ENCODE measurements at places on chromosomes 12 and 14.

DNA sequence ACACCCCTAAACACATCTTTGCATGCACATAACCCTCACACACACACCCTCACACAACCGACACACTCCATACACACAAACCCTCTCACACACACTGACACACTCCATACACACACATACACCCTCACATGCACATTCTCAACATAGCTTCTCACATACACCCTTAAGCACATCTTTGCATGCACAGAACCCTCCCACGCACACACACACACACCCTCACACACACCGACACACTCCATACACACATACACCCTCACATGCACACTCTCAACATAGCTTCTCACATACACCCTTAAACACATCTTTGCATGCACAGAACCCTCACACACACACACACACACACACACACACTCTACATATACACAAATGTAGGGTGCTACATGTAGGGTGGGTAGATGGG is 72.5 kb upstream of the NOS1 start:
- DNase-seq, result no peak

- DNase-seq, result no peak
Measured at GRCh38 chr14:103519043-103519836, 3.4 kb downstream of the CKB start.

DNA sequence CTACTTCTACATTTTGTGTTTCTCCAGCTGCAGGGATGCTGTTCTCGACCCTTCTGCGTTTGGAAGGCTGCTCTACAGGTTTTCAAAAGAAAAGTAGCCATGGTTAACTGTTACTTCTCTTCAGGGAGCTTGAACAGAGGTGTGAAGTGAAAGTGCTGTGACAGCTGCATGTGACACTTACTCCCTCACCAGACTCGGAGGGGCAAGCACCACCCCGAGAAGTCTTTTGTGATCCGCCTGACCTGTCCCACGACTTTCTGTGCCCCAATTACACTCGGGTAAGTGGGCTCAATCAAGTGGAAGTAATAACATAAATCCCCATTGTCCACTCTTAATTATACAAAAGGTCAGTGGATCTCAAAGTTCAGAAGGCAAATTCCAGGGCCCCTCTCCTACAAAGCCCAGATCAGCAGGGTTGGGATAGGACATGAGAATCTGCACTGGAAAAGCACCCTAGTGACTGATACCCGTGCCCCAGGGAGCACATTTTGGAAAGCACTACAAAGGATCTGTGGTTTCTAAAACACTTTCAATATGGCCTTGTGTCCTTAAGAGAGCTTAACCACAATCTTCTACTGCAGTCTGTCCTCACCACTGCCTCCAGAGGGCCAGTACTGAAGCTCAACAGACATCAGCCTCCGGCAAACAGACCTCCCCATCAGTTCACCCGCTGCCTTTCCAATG is 11.5 kb downstream of the FICD start:
- no peak for DNase-seq

DNA sequence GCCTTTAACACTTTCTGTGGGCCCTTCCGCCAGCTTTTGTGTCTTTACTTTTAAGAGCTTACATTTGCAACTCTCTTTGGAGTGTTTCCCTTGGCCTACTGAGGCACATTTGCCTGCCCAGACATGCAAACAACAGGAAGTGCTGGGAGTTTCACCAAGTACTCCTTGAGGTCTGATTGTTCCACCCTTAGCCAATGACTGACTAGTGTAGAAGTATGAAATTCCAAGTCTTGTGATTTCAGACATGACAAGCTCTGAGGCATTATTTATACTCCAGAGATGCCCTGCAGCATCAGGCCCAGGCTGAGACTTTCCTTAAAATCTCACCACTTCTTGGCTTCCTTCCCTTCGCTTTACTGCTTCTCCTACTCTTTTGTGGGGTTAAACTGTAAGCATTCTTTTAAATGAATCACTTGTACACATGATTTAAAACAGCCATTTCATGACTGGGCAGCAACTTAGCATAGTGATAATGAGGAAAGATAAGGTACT is 174.1 kb downstream of the SLC6A15 start:
- DNase-seq, result no peak

DNA sequence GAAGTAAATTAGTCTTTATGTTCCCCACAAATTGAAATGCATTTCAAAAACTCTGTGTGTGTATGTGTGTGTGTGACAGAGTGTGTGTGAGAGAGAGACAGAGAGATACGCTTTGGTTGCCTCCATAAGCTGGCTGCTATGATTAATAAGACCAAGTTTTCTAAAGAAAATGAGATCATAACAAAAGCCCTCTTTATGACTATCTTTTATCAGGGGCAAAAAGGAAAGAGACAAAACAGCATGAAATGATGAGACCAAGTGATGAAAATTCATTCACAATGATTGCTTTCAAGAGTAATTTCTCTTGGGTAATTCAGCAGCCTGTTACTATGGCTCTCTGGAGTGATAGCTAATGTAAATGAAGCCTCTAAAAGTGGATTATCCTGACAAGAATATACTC is 277.6 kb upstream of the PLEKHG7 start:
- no peak for DNase-seq

DNA sequence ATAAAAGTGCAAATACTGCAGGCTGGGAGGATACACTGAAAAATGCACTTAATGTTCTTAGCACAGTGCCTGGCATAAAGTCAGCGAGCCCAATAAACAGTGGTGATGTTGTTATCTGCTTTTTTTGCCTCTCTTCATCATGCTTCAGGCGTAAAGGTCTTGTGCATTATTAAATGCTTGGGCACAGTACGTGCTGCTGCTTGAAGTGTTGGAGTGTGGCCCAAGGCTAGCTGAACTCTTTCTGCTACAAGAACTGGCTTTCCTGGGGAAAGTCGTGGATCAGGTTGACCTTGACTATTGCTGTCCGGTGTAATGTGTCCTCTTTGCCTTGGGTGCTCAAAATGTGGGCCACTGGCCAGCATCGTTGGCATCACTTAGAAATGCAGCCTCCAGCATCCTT is 43.0 kb downstream of the SMOC1 start:
- DNase-seq, result no peak

GRCh38 chr14:68824517-68825347 is 31.9 kb upstream of the ZFP36L1 start:
- no peak for DNase-seq

GRCh38 chr14:58954901-58955861 is 233.3 kb upstream of the DAAM1 start:
- DNase-seq, result no peak

DNA sequence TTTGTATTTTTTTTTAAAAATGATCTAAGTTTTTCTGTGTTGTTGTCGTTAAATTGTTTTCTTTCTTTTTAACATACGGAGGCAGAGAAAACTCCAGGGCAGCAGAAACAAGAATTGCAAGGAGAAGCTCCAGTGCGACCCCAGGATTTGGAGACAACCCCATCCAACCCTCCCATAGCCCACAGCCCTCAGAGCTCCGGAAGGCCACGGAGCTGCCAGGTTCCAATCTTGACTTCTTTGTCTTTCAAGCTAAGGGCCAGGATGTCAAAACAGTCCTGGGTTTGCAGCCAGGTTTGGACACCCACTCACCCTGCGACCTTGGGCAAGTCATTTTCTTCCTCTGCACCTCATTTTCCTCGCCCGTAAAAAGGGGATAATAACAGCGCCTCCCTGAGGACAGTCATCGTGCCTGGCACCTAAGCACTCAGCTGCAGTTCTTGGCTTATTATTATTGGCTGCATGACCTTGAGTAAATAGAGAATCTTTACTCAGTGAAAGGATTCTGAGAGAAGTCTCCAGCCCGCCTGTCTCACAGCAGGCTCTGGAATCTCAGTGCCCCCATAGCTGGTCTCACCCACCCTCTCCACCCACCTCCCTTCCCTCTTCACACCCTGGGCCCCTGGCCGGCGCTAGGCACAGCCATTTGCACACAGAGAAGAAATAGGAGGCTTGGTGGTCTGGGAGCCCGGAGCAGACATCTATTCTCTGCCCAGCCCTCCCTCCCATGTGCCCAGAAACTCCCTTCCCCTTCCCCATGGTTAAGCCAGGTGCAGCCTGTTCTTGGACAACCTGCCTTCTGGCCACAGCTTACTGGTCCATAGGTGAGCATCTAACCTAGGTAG is 79.4 kb upstream of the BCL11B start:
- no peak for DNase-seq

- DNase-seq, result no peak
Measured at GRCh38 chr14:28398506-28398905, 368.1 kb upstream of the FOXG1 start.

- DNase-seq, result no peak
Measured at GRCh38 chr12:76685246-76685678, 78.7 kb upstream of the ZDHHC17 start.

GRCh38 chr12:30965613-30965985 is 39.1 kb downstream of the TSPAN11 start:
- no peak for DNase-seq

- DNase-seq, result no peak
Measured at GRCh38 chr12:89597210-89597609, 71.4 kb upstream of the POC1B start.

DNA sequence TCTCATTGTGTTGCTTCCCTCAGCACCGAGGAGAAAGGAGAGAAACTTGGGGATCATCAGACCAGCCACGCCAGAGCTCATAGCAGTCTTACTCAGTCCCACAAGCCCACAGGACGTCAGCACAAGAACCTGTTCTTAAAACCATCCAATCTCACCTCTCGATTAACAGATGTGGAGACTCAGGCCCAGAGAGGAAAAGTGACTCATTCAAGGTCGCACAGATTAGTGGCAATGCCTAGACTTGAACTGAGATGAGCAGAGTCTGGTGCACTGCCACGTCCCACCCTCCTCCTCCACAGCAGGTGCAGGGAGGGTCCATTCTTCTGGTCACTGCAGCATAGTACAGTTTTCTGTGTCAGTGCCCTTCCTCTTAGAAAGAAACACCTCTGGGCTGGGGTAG is 154.9 kb upstream of the PZP start:
- DNase-seq, result no peak

DNA sequence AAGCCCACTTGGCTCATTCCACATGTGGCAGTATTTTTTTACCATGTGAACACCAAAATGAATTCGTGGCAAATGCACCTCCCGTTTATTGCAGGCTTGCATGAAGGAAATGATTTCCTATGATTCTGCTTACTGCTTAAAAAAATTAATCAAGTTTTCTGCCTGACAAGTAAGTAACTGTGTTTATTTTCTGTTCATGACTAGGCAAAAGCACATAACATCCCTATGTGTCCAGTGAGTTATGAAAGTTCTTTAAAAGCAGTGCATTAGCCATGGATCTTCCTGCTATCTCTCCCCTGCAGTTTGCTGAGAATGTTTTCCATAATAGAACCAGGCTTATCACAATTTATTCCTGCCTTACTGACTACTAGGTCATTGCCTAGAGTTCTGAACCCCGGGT is 20.4 kb downstream of the GPR65 start:
- no peak for DNase-seq

DNA sequence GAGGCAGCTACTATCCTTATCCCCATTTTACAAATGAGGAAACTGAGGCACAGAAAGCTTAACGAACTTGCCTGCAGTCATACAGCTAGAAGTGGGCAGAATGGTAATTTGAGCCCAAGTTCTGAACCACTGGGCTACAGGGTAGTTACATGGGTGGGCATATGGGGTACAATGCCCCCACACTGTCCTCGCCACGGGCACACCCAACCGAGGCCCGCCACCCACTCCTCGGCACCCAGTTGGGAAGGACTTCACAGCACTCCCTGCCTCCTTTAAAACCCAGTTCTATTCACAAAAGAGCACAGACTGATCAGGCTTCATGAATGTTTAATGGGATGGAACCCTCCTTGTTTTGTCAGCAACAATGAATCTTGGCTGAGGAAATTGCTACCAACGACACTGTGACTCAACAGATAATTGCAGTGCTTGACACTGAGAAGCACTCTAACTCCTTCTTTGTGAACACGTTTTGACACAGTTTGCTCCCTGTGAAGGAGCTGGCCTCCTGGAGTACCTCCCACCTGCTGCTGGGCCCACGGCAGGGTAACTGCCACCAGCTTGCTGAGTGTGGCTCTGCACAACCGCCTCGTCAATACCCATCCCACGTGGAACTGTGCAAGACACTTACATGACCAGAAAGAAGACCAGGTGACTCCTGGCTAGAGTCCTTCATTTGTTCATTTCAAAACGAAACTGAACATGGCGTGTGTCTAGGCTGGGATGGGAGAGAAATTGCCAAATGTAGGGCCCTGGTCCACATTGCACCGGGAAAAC is 63.5 kb downstream of the CLMN start:
- DNase-seq, result no peak

DNA sequence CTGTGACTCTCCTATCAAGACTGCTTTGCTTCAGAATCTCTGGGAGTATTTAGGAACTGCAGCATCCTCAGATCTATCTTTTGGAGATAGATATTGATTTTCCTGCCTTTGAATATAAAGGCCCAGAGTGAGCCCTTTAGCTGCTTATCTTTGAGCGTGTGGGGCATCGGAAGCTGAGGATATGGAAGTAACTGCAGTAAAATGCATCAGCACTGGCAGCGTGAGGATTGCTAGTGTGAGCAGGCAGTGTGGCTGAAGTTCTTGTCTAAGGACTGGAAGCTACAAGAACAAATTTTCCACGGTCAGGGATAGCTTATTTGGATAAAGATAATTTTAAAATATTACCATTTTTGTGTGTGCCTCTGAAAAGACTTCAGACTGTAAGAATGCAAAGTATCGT is 474.7 kb downstream of the NPAS3 start:
- DNase-seq, result no peak

GRCh38 chr12:470133-470532 is 10.4 kb downstream of the B4GALNT3 start:
- no peak for DNase-seq

DNA sequence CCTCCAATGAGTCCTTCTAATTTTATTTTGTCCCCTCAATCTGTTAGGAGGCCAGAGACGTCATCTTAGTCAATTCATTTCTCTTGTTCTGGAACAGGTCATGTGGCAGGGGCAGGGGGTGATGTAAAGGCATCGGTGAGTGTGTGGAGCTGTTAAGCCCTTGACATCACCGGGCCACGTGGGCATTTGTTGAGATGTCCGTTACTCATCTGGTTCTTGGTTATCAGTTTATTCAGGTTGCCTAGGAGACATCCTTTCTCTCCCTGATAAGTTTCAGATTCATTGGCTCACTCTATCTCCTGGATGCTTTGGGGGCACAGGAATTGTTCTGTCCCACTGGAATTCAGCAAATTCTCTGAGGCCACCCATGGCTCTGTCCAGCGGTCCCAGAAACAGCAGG is 33.6 kb upstream of the SEL1L start:
- DNase-seq, result no peak

- DNase-seq, result no peak
Measured at GRCh38 chr14:35531960-35532747, 1.8 kb upstream of the INSM2 start.

GRCh38 chr12:75870878-75871277 is 160.7 kb downstream of the PHLDA1 start:
- no peak for DNase-seq
